ENCODE measurements at places on chromosomes 13 and 19.

DNA sequence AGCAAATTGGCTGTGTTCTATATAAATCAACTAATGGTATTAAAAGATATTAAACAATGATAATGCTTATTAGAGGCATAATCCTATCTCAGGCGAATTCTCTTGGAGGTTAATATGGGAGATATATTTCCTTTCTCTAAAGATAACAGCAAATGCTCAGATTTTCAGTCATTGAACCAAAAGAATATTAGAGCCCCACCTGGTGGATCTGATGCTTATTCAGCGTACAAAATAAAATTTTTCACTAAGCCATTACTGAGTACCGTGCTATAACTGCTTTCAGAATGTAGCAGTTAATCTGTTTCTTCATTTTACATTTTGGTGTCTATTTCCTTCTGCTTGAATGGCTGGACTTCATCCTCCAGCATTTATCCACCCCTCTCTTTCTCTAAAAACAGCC lies 143.3 kb upstream of the IPO5 start:
- no peak for DNase-seq

- no peak for DNase-seq
These were observed 210.0 kb downstream of the B3GLCT start for GRCh38 chr13:31409678-31410356.

DNA sequence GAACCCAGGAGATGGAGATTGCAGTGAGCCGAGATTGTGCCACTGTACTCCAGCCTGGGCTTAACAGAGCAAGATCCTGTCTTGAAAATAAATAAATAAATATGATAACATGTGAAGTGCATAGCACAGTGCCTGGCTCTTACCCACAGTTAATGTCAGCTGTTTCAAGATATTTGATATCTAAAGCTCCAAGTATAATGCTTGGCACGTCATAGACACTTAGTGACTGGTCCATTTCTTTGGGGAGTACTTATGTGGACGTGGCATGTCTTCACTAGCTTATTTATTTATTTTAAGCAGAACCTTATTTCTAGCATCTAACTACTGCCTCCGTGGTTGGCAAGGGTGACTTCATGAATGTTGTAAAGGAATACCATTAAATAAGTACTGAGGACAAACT lies 18.8 kb downstream of the GARRE1 start:
- DNase-seq: no peak

DNA sequence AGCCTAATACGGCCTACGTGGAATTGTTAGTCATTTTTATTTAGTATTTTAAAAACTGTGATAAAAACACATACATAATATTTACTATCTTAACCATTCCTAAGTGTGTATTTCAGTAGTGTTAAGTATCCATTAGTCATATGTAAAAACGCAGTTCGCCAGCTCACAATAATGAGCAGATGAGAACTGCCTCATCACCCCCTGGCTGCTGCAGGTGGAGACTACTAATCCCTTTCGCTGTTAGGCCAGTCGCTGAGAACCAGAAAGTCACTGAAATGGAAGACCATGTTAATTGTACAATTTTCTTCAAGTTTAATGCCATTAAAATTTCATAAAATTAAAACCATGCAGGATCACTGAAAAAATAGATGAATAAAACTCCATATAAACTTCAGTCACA lies 1.6 kb downstream of the ESD start:
- no peak for DNase-seq

DNA sequence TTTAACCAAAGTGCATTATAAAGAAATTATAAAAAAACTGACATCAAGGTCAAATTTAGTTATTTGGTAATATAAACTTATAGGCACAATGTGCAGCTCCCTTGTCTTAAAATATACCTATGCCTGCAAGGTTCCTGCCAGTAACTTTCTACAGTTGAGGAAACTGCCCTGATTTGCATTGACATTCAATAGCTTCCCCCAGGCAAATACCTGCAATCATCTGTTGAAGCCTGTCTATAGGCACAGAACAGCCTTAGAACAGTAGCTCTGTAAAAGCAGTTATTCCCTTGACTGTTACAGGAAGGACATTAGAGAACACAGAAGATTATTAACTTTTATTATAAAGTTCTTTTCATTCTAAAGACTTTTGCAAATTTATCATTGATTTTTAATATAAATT lies 1239.5 kb downstream of the PCDH9 start:
- no peak for DNase-seq

GRCh38 chr19:45253396-45254027 lies 2.4 kb downstream of the MARK4 start:
- DNase-seq: no peak

DNA sequence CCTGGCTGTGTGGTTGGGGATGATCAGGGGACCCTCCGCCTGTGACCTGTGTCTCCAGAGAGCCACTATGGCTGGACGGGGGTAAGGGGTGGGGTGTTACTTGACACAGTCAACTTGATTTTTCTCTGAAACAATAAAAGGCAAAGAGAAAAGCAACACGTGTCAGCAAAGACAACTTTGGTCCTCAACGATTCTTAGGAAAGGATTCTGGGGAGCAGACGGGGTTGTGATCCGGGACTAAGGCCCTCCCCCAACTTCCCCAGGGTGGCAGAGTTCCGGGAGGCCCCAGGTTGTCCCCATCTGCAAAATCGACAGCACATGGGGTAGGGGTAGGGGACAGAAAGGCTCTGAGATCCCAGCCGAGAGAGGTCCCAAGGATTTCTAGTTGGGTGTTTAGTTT lies 46.2 kb downstream of the COLGALT1 start:
- DNase-seq: no peak

- no peak for DNase-seq
These were observed 12.2 kb downstream of the CBARP start for GRCh38 chr19:1225440-1226226.

DNA sequence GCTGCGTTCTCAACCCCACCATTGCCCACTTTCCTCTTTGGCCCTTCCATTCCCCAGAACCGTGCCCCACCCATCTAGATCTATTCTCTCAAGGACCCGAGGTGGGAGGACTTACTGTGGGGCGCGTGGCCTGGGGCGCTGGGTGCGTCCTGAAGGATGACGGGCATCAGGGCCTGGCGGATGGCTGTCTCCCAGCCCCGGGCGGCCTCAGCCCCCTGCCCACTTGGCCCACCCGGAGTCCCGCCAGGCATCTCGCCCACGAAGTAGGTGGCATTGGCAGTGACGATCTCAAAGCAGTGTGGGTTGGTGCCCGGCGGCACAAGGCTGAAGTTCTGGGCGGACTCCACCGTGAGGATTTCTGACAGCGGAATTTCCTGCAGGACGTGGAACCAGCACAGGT lies 23.2 kb downstream of the PRKD2 start:
- no peak for DNase-seq

DNA sequence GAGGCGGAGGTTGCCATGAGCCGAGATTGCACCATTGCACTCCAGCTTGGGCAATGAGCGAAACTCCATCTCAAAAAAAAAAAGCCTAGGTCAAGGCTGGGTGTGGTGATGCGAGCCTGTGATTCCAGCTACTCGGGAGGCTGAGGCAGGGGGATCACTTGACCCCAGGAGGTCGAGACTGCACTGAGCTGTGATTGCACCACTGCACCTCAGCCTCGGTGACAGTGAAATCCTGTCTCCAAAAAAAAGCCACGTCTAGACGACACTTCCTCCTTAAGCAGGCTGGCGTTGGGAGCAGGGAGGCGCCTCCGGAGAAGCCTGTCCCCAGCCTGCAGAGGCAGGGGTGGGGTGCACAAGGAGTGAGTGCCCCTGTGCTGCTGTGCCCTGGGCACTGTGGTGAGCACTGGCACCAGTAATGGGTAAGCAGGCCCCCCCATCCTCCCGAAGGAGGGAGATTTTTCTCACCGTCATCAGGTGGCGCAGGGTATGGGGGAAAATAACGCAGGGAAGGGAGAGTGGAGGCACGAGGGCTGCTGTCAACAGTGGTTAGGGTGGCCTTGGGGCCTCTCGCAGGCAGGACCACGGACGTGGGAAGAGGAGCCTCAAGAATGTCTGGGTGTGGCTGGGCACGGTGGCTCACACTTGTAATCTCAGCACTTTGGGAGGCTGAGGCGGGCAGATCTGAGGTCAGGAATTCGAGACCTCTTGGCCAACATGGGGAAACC lies 706 bp downstream of the P2RY11 start:
- DNase-seq: no peak

- no peak for DNase-seq
These were observed 17.5 kb downstream of the NDUFB7 start for GRCh38 chr19:14554382-14554812.

DNA sequence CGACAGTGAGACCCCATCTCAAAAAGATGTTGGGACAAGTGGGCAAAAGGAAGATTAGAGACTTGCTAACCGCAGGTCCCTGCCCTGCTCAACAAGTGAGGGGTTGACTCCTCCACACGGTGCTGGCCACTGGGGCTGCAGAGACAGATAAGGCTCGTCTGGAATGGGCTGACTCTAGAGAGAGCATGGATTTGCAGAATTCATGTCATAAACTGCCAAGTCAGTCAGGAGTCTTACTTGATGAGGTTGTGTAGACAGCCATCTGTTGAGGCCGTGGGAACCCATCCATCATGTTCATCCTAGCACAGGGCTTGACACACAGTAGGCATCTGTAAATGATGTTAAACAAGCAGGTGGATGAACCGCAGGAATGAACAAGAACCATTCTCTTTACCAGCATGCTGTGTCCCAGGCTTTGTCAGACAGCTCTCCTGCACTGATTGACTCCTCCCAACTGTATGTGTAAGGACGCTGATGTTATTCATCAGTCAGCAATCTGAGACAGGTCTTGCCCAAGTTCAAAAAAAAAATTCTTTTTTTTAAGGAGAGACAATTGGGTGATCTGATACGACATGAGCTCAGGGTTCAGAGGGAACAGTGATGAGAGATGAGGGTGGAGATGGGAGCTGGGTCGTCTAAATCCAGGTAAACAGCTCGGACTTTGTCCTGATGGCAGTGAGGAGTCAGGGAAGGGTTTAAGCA lies 8.8 kb downstream of the PAF1 start:
- no peak for DNase-seq

DNA sequence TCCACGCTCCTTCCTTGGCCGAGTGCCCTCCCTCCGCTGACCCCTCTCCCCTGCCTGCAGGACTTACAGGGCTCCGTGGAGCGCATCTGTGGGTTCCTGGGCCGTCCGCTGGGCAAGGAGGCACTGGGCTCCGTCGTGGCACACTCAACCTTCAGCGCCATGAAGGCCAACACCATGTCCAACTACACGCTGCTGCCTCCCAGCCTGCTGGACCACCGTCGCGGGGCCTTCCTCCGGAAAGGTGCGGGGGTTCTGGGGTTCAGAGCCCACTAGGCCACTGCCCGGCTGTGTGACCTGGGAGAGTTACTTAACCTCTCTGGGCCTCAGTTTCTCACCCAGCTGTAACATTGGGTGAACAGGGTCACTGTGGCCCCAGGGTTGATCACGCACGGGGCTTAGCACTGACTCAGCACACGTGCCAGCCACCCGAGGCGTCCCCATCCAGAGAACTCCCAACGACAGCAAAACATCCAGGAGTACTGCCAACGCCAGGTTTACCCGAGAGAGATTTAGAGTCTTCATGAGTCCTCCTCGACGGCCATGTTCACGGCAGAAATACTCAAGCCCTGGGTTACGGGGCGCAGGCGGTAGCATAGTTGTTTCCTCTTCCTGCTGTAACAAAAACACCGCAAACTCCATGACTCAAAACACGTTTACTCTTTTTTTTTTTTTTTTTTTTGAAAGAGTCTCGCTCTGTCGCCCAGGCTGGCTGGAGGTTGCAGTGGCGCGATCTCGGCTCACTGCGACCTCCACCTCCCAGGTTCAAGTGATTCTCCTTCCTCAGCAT lies 9.7 kb upstream of the SPACA4 start:
- peak; percentile 36 for DNase-seq

DNA sequence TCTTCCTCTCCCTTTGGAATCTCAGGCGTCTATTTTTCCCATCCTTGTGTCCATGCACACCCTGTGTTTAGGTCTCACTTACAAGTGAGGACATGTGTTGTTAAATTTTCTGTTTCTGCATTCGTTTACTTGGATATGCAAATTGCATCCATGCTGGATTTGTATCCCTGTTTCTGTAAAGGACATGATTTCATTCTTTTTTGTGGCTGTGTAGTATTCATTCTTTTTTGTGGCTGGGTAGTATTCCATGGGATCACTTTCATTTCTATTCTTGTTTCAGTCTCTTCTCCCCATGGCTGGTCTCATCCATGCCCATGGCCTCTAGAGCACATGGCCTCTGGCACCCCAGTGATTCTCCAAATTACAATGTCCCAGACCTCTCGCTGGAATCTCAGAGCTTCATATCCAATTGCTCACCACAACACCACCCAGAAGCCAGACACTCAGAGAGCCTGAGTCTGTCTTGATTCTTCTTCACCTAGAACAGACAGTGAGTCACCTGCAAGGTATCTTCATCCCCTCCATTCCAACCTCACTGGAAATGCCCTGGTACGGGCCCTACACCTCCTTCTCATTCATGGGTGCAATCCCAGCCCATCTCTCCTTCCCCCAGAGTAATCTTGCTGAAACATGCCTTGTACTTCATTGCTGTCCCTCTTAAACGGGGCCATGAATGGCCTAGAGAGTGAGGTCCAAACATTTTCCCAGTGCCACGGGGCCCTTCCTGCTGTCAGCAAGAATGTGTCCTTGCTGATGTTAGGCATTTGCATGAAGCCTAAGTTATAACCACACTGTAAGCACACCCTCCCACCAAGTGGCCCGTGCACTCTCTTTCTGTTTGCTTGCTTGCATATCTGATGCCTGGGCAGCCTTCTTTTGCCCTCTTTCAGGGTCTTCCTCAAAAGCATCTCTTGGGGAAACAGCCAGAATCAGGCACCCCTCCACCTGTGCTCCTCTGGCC lies 476.2 kb upstream of the TSHZ3 start:
- no peak for DNase-seq

DNA sequence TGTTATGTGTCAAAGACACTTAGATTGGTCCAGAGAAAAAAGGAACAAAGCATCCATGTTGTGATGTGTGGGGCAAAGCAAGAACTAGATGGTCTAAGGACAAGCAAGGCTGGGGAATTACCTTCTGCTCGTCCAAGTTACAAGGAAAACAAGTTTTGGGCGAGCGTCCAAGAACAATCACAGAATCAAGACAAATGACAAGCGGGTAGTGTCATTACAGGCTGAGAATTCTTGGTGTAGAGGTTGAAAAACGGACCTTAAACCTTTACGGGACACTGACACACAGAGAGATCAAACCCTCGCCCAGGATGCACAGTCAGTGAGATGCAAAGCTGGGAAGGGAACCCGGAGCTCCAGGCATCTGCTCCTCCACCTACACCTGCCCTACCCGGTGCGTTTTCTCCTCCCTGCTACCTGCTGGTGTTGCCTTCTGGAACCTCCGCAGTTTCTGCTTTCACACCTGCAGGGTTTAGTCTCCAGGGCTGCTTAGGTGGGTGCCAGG lies 515 bp upstream of the ZNF324B start:
- no peak for DNase-seq
